ENCODE measurements at places on chromosomes 7 and 10. TPM values are rescaled to one million over a fixed set of nuclear protein-coding genes. Genes with fewer than 3 reads are reported as not detected.

DNA sequence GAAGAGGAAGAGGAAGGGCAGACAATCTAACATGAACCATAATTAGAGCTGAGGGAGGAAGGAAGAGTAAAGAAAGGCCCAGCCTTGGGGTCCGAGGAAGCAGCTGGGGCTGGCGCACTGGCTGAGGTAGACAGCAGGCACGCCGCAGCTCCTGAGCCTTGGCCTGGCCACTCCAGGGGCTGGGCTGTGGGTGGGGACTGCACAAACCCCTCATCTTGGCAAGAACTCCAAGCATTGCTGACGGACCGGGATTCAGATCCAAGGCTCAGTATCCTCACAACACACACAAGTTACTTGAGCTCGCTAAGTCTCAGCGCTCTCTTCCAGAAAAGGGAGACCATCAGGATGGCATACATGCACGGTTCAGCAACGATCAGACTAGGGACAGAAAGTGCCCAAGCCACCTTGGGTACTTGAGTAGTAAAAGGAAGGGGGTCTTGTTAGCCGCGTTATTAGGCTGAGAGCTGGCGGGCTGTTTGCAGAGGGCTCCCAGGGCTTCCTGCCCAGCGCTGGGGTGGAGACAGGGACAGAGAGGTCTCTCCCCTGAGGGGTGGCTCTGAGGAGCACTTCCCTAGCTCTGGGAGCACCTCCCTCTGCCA, 4.5 kb downstream of the TNS3 start:
- no peak for DNase-seq

The NPFFR1 gene
- not detected for total RNA-seq

DNA sequence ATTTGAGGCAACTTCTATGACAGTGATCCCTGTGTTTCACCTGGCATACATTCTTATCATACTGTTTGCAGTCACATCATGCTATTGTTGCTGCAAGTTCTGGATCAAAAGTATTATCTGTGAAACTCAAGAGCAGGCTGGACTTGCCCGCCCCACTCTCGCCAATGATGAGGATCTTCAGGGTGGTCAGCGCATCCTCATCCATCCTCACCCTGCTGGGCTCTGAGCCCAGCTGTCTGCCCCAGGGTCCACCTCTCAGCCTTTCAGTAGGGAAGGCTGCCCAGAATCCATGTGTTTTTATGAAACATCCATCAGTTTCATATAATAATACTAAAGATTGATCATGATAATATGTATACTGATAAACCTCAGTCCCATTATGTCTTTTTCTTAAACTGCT, 55.4 kb upstream of the KIF5B start:
- DNase-seq = no peak

DNA sequence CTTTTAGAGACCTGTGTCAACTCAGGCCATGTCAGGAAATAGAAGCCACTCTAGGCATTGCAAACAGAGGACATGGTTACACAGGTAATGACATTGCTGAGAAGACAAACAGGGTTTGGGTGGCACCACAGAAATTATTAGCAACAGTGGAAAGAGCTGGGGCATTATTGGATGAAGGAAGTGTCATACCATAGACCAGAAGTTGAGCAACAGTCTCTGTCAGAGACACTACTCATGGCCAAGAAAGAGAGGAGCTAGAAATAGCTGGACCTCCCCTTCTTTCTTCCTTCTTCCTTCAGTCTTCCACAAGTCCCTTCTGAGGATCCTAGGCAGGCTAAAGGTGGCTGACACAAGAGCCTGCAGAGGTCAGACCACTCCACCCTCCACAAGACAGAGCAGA, 4.2 kb upstream of the LIPA start:
- no peak for DNase-seq
